ENCODE measurements at places on chromosomes 11 and 22.

GRCh38 chr22:50691521-50691920 lies 18.9 kb downstream of the SHANK3 start:
- no peak for DNase-seq

- DNase-seq: no peak
Observed at GRCh38 chr11:130390071-130390758, 38.2 kb downstream of the ADAMTS8 start.

DNA sequence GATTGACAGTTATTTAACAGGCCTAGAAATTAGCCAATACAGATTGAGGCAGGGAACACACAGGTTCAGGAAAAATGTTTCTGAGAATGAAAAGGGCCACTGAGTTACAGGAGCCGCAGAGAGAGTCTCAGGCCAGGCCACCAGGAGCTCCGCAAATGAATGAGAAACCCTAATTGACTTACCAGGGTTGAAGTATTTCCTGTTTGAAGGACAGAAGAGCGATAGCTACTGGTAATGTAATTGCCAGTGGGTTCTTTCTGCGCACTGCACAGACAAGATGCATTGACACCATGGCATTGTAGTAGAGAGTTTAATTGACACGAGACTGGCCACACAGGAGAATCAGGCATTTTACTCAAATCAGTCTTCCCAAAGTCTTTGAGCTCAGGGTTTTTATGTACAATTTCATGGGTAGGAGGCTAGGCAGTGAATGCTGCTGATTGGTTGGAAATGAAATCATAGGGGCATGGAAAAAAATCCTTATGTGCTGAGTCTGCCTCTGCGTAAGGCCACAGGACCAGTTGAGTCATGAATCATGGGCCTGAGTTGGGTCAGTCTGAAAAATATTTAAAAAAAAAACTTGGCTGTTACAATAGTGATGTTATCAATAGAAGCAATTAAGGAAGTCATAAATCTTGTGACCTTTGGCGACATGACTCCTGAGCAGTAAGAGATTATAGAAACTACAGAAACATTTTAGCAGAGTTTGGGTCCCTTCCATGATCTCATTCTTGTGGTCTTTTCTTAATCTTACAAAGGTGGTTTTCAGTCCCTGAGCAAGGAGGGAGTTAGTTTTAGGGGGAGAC lies 203.8 kb downstream of the CASP12 start:
- no peak for DNase-seq

DNA sequence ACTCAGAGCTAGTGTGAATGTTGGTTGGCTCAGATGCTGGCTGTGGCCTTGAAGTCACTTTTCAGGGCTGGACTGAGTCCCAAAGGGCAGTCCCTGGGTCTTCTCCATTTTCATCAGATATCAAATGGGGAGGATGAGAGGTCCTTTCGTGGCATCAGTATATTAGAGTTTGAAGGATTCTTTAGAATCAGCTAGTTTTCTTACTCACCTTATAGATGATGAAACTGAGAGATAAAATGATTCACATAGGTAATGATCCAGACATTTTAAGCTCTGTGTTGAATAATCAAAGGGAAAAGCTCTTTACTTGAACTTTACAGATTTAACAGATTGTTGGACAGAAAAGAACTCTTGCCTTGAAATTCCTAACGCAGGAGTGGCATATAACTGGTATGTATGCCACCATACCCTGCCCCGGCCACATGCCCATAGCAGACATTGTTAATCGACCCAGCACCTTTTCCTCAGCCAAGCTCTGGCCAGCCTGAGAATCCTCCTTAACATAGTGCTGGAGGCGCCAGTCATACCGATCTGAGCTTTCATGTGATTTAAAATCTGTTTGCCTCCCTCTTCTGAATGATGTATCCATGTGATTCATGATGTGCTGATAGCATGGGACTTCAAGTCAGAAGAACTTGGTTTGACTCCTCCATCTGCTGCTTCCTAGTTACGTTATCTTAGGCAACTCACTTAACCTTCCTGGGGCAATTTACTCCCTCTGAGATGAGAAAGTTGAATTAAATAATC lies 60.0 kb downstream of the BARX2 start:
- no peak for DNase-seq

GRCh38 chr22:36579441-36579840 lies 50.5 kb upstream of the EIF3D start:
- no peak for DNase-seq

DNA sequence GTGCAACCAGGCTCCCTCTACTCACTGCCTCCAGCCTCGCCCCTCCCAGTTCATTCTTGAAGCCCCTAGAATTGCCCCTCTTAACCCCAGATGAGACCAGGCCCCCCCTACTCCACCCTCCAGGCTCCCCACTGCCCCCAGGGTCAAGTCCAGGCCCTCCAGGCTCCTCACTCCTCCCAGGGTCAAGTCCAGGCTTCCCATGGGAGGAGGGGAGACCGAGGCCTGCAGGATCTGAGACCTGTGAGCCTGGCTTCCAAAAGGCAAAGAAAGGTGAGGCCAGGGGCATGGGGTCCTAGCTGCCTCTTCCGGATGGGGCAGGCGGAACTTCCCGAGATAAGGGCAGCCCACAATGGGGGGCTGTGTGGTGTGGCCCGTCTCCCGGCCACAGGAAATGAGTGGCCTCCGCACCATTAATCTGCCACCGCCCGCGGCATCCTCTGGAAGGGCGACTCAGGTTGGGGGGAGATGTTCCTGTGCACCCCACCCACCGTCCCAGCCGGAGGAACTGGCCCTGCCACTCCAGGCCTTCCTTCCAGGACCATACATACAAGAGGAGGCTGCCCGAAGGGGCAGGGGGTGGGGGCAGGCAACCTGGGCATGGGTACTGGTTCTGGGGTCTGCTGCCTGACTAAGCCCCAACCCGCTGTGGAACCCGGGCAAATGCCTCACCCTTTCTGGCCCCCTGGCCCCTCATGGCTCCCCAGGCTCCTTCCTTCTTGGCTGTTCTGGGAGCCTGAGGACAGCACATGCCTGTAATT lies 35.1 kb upstream of the WNT11 start:
- DNase-seq: no peak

DNA sequence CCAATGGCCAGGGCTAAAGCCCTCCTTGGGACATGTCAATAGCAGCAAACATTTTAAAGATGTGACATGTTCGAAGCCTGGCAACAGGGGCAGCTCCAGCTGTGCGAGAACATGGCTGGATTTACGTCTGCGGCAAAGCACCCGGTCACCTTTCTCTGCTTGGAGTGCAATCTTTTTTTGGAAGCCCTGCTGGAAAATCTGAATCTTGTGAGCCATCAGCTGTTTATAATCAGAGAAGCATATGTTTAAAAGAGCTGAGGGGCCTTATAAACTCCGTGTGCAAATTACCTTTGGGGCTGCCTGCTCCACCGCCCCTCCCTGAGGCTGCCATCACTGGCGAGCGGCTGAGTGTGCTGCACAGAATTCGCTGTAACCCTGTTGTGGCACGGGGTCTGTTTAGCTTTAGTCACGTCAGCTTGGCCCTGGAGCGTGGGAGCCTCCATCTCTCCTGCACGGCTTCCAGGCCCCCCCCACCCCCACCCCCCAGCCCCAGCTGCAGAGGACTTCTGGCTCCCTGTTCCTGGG lies 9.0 kb upstream of the KCNQ1OT1 start:
- no peak for DNase-seq

- no peak for DNase-seq
Observed at GRCh38 chr22:46381142-46381541, 45.6 kb downstream of the TRMU start.

GRCh38 chr11:24872651-24873311 lies 375.9 kb downstream of the LUZP2 start:
- DNase-seq: no peak

GRCh38 chr11:122512688-122513087 lies 142.8 kb upstream of the UBASH3B start:
- no peak for DNase-seq

DNA sequence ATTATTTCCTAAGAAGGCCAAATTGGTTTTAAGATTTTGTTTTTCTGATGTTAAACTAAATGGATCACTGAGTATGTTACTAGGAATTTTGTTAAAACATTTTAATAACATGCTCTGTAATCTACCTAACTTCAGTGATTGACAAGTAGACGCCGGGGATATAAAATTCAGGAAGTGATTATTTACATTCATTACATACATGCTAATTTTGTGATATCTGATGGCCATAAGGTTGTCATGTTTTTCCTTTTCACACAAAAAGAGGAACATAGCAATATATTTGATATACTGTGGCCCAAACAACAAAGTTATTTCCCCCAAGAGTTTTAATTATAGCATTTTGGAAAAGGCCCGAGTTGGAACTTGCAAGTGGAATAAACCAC lies 12.1 kb downstream of the SCUBE1 start:
- no peak for DNase-seq

DNA sequence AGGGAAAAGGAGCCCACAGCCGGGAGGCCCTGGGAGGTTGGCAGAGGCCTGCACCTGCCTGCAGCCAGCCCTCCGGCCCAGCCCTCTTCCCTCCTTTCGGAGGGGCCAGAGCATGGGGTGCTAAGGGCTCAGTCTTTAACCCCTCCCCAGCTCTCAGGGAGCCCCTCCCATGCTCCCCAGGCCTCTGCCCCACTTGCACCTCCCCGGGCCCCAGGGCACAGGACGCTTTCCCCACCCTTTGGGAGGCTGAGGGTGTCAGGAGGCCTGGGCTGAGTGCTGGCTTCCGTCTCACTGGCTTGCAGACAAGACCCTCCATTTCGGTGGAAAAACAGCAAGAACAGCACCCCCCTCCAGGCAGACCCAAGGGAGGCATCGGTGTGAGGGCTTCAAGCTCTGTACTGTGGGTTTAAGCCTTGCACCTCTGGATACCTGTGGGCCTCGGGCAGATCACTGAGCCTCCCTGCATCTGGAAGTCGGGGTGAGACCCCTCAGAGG lies 7.3 kb downstream of the ASCL2 start:
- no peak for DNase-seq

- DNase-seq: no peak
Observed at GRCh38 chr11:126968915-126969314, 31.7 kb downstream of the KIRREL3 start.

DNA sequence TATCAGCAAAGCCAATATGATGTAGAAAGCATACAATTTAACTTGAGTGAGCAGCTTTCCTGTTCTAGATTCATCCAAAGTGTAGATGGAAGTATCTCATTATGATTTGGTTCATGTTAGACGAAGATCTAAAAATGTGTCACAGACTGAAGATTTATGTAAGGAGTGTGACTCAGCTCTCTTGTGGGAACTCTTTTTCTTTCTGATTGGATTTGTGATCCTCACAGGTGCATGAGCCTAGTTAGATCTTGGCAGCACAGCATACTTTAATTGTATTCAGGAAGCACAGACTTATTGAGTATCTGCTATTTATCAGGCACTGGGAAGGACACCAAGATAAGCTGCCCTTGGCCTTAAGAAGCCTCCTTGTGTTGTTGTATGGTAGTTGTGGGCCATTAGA lies 147.1 kb downstream of the C11orf91 start:
- DNase-seq: no peak

DNA sequence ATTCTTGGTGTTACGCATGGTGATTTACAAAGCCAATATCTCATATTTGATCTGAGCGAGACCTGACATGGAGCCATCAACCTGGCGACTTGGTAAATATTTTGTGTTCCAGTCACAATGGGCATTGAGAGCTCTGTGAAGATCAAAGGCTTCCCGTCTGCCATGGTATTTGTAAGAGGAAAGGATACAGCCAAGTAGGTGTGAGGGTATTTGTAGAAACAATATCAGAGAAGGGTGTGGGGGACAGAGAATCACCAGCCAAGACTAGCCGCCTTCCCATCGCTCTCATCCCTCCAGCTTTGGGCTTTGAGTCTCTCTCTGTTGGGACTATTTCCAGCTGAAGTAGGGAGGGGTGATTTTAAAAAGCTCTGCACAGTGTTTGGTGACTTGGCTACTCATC lies 173.4 kb upstream of the BDNF start:
- DNase-seq: no peak

- no peak for DNase-seq
Observed at GRCh38 chr11:47272706-47273105, 2.8 kb downstream of the MADD start.

DNA sequence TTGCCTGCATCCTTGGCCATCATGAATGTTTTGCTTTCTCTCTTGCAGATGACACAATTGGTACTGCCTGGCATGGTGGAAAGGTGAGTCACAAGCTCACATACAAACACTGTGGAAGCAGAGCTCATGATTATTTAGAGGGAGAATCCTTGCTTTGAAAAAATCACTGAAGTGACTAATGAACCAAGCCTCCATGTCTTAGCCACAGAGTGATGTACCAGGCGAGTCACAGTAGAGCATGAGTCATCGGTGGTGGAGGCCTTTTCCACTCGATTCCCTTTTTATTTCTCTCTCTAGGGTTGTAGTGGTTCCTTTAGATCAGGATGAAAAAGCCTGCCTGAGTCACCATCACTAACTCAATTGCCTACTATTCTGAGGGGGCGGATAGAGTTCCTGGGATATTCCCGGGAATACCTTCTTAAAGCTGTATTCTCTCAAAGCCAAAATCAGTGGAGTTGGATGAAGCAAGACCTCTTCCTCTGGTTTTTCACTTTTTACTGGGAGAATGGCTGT lies 49.6 kb upstream of the ALKBH3 start:
- DNase-seq: no peak

DNA sequence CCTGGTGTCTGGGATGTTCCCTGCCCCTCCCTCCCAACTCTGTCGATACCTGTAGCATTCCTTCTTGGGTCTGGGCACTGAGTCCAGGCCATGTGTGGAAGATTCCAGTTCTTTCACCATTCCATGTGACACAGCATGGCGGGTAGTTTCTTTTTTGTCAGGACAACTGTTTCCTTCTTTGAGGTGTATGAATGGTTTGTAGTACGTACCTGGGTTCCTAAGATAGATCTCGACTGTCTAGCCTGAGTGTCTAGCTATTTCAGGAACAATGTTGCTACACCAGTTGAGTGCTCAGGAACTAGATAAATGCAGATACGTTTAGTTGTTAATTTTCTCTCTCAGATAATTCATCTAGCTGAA lies 43.3 kb downstream of the TNRC6B start:
- no peak for DNase-seq

GRCh38 chr11:73233692-73234470 lies 15.8 kb downstream of the P2RY2 start:
- DNase-seq: no peak

DNA sequence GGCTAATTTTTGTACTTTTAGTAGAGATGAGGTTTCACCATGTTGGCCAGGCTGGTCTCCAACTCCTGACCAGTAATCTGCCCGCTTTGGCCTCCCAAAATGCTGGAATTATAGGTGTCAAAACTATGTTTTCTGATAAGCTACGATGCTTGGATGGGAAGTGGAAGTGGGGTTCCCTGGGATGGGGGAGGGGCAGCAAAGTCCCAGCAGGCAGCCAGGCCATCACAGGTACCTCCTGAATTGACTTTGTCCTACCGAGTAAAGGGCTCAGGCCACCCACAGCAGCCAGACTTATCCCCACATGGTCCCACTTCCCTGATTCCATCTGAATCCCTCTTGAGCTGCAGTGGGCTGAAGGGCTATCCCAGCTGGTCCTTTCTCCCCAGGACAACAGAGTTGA lies 6.9 kb downstream of the FTH1 start:
- DNase-seq: no peak

- no peak for DNase-seq
Observed at GRCh38 chr11:65538915-65539743, 14.2 kb downstream of the SCYL1 start.

Measured in activated naive CD4-positive, alpha-beta T cell (primary cell).